Epithelial cell of proximal tubule (primary cell): ENCODE measurements at places on chromosomes 11 and 22.
A peak's percentile ranks its signal among the peaks of the same experiment; 100 is the strongest.

GRCh38 chr11:43549624-43550023, 130.9 kb upstream of the HSD17B12 start:
- DNase-seq: no peak

GRCh38 chr11:107598225-107599139, 7.5 kb downstream of the ELMOD1 start:
- DNase-seq: no peak

DNA sequence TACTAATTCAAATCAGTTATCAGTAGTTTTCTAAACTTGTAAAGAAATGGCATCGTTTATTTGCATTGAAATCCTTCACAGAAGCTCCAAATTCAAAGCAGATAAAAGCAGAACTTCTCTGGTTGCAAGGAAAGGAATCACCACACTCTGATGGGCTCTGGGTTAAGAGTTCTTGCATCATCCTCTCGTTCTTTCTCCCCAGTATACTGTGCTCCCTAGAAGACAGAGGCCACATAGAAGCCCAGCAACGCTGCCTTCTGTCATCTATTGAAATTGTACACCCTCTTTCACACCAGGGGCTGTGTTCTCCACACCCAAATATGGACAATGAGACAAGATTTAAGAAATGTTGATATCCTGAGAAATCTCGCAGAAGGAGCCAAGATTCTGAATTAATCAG, 29.3 kb downstream of the FAT3 start:
- DNase-seq: no peak

DNA sequence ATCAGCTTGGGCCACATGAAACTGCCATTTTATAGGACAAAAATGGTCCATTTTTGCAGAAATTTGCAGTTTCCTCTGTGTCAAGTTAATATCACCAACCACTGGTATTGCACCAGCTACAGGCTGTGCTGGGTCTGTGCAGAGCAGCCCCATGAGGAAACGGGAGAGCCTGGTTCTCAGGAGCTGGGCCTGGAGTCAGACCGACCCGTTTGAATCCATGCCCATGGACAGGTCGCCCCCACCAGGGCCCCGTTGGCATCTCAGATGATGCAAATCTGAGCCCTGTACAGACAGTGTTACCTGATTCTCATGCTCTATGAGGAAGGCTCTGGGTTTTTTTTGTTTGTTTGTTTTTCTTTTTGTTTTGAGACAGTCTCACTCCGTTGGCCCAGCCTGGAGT, 9.8 kb upstream of the SEC14L6 start:
- DNase-seq: no peak

DNA sequence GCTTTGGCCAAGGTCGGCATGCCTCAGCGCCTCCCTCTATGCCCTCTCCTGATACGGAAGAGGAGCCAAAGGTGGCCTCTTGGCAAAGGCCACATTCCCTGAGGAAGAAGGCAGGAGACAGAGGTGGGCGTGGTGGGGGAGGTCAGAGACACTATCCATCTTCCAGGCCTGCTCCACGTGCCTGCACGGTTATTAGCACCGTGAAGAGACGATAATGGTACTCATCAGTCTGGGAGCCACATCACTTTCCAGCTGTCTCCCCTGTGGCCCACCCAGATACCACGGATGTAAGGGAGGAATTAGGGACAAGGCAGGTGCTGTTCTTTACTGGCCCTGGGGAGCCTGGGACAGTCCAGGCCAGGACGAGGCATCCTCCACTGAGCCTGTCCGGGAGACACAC, 354.3 kb downstream of the MN1 start:
- no peak for DNase-seq

DNA sequence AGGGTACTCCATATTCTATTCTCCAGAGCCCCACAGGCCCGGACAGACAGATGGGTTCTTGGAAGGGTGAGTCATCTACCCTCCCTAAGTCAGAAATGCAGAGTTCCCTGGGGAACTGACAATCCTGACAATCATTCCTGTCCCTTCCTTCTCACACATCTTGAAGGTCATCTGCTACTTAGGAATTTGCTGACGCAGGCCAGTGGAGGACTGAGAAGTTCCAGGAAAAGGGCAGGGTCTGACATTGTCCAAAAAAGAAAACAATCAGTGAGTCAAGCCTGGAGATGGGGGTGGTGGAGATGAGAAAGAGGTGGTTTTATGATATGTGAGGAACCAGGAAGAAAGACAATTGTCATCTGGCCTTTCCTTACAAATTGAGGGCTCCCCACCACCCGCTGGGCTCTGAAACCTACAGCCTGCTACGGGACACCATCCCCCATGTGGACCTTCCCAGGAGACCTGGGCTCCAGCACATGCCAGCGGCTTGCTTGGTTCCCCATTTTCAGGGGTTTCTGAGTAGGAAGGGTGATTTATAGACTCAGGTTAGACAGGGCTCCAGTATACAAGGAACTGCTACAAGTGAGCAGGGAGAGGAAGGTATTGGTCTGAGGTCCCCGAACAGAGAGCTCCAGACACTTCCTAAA, 12.9 kb downstream of the CD59 start:
- peak; percentile 96 for DNase-seq

GRCh38 chr22:36976606-36977005, 42.6 kb downstream of the TST start:
- no peak for DNase-seq

GRCh38 chr22:49392841-49393510, 434.7 kb downstream of the BRD1 start:
- DNase-seq: no peak

- DNase-seq: no peak
Measured at GRCh38 chr11:93194673-93195291, 3.0 kb downstream of the SLC36A4 start.

DNA sequence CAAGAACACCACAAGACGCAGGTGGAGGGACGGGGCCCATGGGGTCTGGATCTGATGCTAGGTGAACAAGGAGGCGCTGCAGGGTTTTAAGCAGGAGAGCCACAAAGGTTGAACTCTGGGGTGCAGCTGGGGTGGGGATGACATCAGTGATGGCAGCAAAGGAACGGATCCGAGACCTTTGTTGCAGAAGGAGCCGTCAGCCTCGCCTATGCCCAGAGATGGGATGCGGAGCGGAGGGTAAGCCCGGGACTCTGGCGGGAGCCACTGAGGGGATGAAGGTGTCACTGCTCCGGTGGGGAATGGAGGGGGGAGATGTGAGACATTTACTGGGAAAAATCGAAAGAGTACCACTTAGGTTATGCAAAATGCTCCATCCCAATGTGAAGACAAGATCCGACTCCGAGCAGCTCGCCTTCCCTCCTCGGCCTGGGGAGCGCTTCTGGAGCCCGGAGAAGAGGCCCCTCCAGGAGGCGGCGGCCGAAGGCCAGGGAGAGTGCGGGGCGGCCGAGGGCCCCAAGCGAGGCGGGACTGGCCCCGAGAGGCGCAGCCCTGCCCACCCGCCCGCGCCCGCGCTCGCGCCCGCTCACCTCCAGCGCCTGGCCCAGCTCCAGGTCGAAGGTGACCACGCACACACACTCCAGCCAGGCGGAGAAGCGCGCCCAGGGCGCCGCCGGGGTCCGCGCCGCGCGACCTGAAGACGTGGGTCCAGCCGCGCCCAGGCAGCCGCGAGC, 422 bp downstream of the DENND6B start:
- no peak for DNase-seq

- no peak for DNase-seq
Measured at GRCh38 chr11:120108785-120109168, 29.1 kb downstream of the TRIM29 start.
